ENCODE measurements at places on chromosomes 7 and 10. TPM values are rescaled to one million over a fixed set of nuclear protein-coding genes. Genes with fewer than 3 reads are reported as not detected.

Gene NEUROD6
- total RNA-seq = not detected

Gene PBLD
- 2.3 TPM for total RNA-seq

Gene IDI2
- total RNA-seq = not detected

Gene TET1
- total RNA-seq = 2.1 TPM

Gene SLC26A5
- total RNA-seq = 1.9 TPM

Gene CALML5
- not detected for total RNA-seq

Gene PNLIPRP2
- total RNA-seq = not detected

Gene HILPDA
- 8.9 TPM for total RNA-seq

Gene EZH2
- total RNA-seq = 3.7 TPM
